Hepatocyte (in vitro differentiated cells): ENCODE measurements at places on chromosomes 5 and 9. TPM values are rescaled to one million over a fixed set of nuclear protein-coding genes. Genes with fewer than 3 reads are reported as not detected.

Gene CAMSAP1
- total RNA-seq, result 15.6 and 18.2 TPM in 2 replicates

Gene ZNF366
- total RNA-seq, result 0.20 and 2.5 TPM in 2 replicates

Gene HAPLN1
- 43.0 and 49.7 TPM in 2 replicates for total RNA-seq

Gene ZNF189
- total RNA-seq, result 50.0 and 60.3 TPM in 2 replicates

Gene DPH7
- 26.8 and 28.3 TPM in 2 replicates for total RNA-seq

Gene GCNT1
- 59.3 and 62.4 TPM in 2 replicates for total RNA-seq

Gene PCDHAC2
- 6.8 and 11.3 TPM in 2 replicates for total RNA-seq

Gene WNT8A
- not detected in 2 replicates for total RNA-seq

Gene ENG
- 3.2 and 6.8 TPM in 2 replicates for total RNA-seq

Gene SH2D3C
- 0.23 and 0.96 TPM in 2 replicates for total RNA-seq

Gene SPOCK1
- 5.6 and 7.7 TPM in 2 replicates for total RNA-seq
